HFF-Myc (cell line): ENCODE measurements at places on chromosomes 1 and 21.

GRCh38 chr1:22420455-22421053 lies 31.1 kb upstream of the ZBTB40 start:
- peak; percentile 43 for DNase-seq

GRCh38 chr1:205049479-205049878 lies 6.5 kb downstream of the CNTN2 start:
- DNase-seq, result no peak

- no peak for DNase-seq
These were observed 47.6 kb upstream of the RGS1 start for GRCh38 chr1:192527950-192528349.

- DNase-seq, result no peak
These were observed 12.5 kb downstream of the MACO1 start for GRCh38 chr1:25443030-25443699.

GRCh38 chr1:151511636-151512215 lies 539 bp downstream of the CGN start:
- DNase-seq, result no peak

DNA sequence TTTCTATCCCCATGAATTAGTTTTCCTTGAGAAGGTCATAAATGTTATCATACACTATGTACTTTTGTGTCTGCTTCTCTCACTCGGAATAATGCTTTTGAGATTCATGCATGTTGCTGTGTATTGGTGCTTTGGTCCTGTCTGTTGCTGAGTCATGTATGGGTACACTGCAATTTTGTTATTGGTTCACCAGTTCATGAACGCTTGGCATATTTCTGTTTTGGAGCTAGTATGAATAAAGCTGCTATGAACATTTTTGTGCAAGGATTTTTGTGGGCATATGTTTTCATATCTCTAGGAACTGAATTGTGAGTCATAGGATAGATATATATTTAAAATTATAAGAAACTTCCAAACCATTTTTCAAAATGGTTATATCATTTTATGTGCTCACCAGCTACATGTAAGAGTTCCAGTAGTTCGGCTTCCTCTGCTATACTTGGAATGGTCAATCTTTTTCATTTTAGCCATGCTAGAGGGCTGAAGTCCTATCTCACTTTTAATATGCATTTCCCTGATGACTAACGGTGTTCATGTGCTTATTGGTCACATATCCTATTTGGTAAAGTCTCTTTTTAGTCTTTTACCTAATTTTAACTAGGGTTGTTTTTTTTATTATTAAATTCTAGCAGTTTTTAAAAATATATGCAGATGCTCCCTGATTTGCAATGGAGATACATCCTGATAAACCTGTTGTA lies 38.2 kb downstream of the ETS2 start:
- no peak for DNase-seq

GRCh38 chr1:245788269-245788668 lies 633.5 kb downstream of the KIF26B start:
- peak; percentile 91 for DNase-seq

DNA sequence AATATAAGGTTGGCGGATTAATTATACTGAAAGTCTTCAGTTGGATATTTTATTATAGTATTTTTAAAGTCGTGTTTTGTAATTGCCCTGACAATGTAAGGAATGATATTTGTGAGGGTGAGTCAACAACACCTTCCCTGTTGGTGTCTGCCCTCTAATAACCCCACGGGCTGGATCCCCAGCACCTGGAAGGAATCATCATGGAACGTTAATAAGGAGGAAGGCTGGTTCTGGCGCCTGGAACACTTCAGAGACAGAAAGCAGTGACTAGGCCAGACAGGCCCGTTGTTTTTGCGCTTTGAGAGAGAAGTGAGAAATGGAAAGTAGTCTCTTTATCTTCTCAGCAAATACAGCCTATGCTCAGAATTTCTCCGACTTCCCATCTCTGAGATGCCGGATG lies 31.6 kb downstream of the TEX35 start:
- DNase-seq, result no peak
